ENCODE measurements at places on chromosomes 6 and 20.
A peak's percentile ranks its signal among the peaks of the same experiment; 100 is the strongest.

DNA sequence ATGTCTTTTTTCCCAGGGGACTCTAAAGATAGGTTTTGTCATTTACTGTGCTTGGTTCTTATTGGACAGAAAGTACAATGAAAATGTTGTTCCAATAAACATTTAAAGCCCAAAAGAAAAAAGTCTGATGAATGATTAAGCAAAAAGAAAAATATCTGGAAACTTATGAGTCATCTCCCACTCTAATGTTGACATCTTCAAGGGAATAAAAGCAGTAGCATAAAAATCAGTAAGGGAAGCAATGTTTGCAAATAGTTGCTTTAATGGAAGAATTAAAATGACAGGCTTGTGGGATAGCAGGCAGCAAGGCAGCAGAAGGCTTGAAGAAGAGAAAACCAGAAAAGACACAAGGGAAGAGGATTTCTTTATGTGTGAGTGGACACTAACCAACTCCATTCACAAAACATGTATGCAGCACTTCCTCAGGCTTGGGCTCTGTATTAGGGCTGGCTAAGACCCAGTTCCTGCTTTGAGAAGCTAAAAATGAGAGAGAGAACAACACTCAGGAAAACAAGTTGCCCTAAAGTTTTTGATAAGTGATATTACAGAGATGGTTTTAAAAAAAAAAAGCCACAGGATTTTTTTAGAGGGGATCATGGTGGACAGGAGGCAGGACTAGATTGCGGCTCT is 263.2 kb upstream of the NT5E start:
- no peak for DNase-seq

DNA sequence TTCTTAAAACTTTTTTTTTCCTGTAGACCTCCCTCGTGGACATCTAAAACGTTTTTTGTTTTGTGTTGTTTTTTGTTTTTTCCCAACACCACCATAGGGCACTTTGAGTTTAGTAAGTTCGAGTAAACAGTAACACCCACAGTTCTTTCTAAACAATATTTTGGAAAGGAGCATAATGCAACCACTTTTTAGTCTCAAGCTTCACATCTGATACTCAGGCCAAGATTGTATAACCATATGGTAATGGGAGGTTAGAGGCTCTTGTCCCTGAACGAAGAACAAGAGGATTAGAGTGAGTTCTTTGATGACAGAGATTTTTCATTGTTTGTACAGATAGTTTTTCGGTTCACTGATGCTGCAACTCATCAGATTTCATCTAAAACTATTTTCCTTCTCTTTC is 144.6 kb downstream of the MTHFD1L start:
- no peak for DNase-seq

DNA sequence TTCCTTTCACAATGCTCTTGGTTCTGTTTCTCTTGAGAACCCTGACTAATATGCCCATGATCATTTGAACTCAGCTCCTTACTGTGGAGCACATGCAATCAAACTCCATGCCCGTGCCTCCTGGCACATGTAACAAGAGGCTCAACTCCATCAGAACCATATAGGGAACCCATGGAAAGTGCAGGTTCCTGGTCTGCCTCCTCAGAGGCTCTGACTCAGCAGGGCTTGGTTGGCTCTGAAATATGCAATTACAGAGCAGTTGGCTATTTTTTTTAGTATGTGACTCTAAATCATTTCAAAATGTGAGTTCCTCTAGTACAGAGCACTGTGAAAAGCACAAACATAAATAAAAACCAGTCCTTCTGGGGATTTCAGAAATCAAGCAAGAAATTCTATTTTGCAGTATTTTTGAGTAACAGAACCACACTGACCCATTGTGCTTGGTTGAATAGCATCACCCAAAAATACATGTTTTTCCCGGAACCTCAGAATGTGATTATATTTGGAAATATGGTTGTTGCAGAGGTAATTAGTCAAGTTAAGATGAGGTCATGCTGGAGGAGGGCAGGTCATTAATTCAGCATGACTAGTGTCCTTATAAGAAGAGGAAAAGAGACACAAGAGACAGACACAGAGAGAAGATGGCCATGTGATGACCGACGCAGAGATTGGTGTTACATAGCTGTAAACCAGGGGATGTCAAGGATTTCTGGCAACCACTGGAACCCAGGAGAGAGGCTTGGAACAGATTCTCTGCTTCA is 13.2 kb upstream of the MAP3K4 start:
- DNase-seq: no peak

GRCh38 chr20:61705386-61706258 is 360.1 kb downstream of the TAF4 start:
- DNase-seq: no peak

GRCh38 chr6:168136001-168136400 is 57.0 kb upstream of the FRMD1 start:
- DNase-seq: no peak

DNA sequence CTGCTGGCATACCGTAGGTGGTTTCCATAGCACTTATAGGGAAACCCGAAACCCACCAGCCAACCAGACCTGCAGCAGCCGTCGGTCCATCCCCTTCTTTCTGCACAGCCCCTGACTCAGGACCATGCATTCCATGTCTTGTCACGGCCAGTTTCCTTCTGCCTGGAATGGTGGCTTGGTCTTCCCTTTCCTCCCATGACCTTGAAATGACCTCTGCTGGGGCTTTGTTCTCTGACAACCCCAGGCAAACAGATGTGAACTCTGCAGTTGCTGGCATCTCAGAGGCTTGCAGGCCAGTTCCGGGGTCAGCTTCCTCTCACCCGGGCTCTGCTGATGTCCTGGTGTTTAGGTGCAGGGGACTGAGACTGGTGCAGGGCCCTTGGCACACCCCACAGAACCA is 250.8 kb downstream of the SMOC2 start:
- no peak for DNase-seq

- no peak for DNase-seq
These were observed 576.6 kb upstream of the FLRT3 start for GRCh38 chr20:14913896-14914620.

- DNase-seq: no peak
These were observed 79.8 kb downstream of the TBC1D7 start for GRCh38 chr6:13248584-13248985.

- no peak for DNase-seq
These were observed 62.7 kb downstream of the FOXC1 start for GRCh38 chr6:1672379-1672778.

- DNase-seq: no peak
These were observed 101.8 kb downstream of the KLHL32 start for GRCh38 chr6:97026298-97026697.

GRCh38 chr6:124446961-124447360 is 515.3 kb upstream of the RNF217 start:
- DNase-seq: no peak

DNA sequence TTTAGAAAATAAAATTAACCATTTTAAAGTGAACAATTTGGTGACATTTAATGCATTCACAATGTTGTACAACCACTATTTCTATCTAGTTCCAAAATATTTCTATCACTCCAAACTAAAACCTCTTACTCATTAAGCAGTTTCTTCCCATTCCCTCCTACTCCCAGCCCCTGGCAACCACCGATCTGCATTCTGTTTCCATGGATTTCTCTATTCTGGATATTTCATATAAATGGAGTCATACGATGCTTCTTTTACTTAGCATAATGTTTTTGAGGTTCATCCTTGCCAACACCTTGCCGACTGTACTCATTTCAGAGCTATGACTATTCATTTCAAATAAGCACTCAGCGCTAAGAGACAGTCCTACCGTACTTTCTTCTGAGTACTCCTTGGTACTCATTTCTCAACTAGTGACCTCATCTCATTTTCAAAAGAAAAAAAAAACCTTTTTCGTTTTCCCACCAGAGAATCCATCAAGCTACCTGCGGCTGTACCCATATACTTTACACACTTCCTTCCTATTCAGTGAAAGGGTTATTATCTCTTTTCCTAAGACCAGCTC is 259.2 kb downstream of the UTRN start:
- peak; percentile 13 for DNase-seq

- DNase-seq: no peak
These were observed 24.7 kb downstream of the PACSIN1 start for GRCh38 chr6:34490390-34491090.

GRCh38 chr6:42783876-42784642 is 2.2 kb downstream of the BICRAL start:
- DNase-seq: no peak

Measured in caudate nucleus (tissue), 63 donors.